ENCODE measurements at places on chromosomes 4 and X.

- peak; percentile 69 for DNase-seq
Observed at GRCh38 chrX:54891573-54891972, 29.1 kb upstream of the TRO start.

- DNase-seq = no peak
Observed at GRCh38 chr4:10965196-10965595, 280.6 kb upstream of the CLNK start.

DNA sequence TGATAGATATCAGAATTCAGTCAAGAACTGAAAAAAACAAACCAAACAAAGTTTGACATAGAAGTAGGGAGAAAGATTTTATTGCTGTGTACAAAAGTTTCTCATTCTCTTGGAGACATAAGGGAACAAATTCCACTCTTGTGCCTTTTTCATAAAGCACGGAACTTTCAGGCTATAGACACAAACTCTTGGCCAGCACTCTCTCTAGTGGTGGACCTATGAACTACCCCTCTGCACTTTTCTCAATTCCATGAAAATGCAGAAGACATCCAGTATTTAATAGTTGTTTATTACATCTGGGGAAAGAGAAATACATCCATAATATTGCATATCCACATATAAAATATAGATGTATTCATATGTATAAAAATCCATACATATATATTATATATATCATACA, 291.6 kb upstream of the HS3ST1 start:
- peak; percentile 56 for DNase-seq

DNA sequence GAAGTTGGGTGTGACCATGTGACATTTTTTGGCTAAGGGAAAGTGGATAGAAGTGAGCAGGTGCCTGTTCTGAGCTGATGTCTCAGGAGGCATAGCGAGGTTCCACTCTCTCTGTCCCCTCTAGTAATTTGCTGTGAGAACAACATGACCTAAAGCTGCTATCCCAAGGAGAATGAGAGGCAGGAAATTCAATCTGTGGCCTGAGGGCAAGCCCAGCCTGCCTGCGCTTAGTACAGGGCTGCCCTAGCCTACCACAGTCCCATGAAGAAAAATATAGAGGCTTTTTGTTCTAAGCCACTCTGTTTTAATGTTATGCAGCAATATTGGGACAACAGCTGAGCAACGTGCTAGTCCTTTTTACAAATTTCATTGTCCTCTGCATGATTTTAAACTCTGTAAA, 193.1 kb downstream of the LDB2 start:
- no peak for DNase-seq

GRCh38 chrX:10893976-10894375, 217.2 kb upstream of the HCCS start:
- no peak for DNase-seq

DNA sequence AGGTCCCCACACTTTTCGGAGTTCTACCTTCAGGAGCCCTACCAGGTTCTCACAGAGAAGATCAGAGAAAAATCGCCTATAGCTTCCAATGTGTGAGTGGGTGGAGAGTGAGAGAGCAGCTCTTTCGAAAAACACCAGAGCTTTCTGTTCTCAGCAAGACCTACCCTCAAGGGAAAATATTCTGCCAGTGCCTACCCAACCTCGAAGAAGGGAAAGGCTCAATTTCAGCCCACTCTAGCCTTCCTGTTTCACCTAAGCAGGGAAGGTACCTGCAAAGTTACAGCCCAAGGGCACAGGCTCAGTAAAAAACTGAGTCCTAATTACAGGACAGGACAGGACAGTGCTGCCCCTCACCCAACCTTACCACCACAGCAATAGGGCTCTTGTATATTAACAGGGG, 104.0 kb upstream of the WDR17 start:
- no peak for DNase-seq

DNA sequence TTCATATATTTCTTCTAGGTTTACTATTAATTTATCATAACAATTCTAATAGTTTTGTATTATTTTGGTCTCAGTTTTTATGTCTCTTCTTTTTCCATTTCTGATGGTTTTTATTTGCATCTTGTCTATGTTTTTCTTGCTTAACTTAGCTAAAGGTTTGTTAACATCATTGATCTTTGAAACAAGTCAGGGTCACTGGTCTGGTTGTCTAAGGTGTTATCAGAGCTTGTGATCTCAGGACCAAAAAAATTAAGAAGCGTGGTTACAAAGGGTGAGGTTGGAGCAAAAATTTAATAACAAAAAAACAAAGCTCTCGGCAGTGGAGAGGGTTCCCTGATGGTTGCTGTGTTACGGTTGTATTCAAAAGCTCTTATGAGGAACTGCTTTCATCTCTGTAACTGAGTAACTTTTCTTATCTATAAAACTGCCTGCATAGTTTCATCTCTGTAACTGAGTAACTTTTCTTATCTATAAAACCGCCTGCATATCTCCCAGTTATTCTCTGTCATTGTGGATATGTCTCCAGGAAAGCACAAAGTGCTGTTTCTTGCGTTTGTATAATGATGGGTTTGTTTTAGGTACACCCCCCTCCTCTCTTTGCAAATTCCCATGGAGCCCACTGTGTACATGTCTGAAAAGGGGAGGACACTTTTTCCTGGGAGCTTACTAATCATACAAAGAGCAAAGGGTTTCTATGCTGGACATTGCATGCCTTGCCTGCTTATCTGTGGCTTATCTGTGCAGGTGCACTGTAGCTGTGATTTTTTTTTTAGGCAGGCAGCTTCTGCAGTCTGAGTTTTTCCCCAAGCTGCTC, 62.4 kb upstream of the UGT2B15 start:
- peak; percentile 89 for DNase-seq

DNA sequence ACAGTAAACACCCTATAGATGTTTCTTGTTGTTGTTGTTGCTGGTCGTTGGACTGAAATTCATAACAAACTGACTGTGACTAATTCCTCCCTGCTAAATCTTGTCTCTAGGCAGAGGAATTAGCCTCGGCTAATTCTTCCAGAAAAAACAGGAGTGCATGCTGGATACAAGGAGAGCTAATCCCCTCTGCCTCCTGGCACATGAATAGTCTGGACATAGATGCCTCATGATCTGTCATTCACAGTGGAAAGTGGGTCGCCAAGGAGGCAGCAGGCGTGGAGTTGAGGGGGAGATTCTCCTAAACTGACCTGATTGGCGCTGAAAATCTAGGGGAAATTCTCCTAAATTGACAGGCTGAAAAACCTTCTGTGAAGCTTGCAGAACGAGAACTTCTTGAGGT, 220.1 kb downstream of the DCTD start:
- DNase-seq = no peak

DNA sequence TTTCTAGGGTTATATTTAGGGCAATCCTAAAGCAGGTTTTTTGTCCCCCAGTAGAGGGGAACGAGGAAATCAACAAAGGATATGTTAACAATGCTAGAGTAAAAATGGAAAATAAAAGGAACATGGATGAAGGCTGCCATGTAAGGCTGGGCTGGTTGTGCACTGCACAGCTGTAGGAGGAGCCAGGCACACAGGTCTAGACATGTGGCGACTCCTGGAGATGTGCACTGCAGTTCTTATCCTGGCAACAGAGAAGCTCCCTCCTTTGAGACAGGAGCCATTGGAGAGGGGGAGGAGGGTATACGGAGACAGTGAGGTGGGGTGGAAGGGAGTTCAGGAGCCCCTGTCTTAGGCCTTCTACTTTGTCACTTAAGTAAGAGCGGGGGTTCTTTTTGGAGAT, 65.9 kb downstream of the NAT8L start:
- no peak for DNase-seq

DNA sequence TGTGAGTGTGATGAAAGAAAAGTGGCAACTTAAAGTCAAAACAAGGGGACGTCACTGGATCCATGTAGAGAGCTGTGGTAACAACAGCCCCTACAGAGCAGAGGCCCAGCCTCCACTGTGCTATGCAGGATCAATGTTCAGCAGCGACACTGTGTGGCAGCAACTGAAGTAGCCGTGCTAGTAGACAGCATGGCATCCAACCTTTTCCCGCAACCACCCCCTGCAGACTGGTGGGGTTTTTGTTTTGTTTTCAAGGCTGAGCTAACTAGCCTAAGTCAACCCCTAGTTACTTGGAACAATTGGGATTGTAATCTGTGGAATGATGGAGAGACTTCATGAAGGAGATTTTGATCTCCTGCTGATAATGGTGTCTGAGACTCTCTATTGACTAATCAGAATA, 44.4 kb upstream of the PPARGC1A start:
- no peak for DNase-seq

- no peak for DNase-seq
Observed at GRCh38 chr4:48902266-48902665, 4.3 kb downstream of the OCIAD2 start.

GRCh38 chr4:139129206-139129605, 47.8 kb downstream of the ELF2 start:
- DNase-seq = no peak

DNA sequence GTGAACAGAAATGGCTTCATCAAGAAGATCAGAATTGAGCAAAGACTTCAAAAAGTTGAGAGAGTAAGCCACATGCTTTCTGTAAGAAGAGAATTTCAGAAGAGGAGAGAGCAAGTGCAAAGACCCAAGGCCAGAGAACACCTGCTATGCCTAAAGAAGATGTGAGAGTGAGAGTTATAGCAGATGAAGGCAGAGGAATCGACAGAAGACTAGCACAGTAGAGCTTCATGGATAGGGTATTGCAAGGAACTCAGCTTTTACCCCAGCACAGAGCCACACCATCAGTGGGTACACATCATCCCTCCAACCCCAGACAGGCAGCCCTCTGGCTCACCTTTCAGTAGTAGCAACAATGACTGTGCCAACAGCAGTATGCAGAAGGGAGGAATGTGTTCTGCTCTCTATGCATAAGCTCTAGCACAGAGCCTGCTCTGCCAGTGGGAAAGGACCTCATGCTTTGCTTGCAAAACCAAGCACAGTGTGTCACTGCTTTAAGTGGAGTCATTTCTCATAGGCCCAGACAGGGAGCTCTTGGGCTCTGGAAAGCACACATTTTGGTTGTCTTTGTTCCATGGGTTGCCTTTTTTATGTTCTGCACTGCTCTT, 318.6 kb downstream of the NAF1 start:
- DNase-seq = no peak

GRCh38 chr4:108426493-108426892, 193.9 kb upstream of the RPL34 start:
- DNase-seq = no peak

- DNase-seq = no peak
Observed at GRCh38 chr4:56843421-56843899, 22.0 kb upstream of the SPINK2 start.

GRCh38 chr4:7134737-7135388, 57.5 kb upstream of the SORCS2 start:
- DNase-seq = peak; percentile 31

- DNase-seq = peak; percentile 38
Observed at GRCh38 chrX:80792205-80792604, 17.5 kb downstream of the BRWD3 start.

GRCh38 chr4:119615068-119615719, 13.4 kb downstream of the PDE5A start:
- DNase-seq = peak; percentile 7

DNA sequence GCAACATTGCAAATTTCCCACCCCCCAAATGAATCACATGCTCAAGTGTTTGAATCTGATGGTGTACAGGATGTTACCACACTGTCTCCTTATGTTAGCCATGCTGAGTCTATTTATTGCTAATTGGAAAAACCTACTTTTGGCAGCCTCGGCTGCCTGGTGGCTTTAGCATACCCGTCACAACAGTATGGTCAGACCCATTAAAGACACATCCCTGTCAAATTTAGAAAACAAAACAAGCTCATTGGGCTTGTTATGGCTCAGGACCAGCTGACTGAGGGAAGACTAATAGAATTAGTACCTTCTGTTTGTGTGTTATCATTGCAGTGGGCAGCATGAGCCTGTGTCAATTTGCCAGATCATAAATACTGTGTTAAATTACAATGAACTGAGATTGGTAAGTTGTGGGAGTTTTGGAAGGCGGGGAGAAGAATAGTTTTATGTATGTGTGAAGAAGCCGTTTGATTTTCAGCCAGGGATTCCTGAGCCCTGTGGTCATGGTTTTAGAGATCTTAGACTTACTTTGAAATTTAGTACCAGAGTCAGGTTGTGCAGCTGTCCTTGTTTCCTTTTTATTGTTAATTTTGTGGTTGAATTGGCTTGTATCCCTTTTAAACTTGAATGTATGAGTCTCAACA, 66.8 kb downstream of the POLA1 start:
- DNase-seq = no peak

- DNase-seq = no peak
Observed at GRCh38 chrX:24468245-24468644, 3.2 kb downstream of the PDK3 start.

DNA sequence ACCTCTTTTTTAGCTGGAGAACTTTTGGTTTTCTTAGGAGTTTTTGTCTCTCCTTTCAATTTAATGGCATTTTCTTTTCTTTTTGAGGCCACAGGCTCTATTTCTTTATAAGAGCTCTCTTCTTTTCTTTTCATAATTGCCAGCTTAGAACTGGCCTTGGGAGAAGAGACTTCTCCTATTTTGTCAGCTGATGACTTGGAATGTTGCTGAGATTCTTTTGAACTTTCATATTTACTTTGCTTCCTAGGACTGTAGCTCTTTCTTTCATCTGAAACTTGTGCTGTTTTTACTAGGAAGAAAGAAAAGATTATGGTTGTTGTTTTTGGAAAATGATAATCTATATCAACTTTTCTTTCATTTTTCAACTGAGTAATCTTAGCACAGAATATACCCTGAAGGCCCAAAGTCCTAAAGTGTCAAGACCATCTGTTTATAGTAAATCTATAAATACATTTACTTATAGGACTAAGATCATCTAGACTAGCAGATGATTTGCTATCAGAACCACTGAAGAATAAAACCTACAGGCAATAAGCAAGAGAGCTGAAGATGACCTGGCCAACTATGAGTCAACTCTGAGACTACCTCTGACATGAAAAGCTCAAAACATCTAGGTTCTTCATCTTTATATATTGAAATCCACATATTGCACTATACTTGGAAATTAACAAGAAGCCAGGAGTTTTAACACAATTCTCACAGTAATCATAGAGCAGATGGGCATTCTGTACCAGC, 45.6 kb downstream of the RFC1 start:
- DNase-seq = no peak

GRCh38 chr4:54224996-54225597, 4.0 kb upstream of the PDGFRA start:
- no peak for DNase-seq

GRCh38 chr4:123299212-123299691, 97.3 kb upstream of the SPRY1 start:
- DNase-seq = peak; percentile 71

Measured in OCI-M1 (cell line).